Stimulated activated CD4-positive, alpha-beta T cell treated with anti-CD3 and anti-CD28 coated beads, TNF-alpha, amount 100 ng/mL, for 1 hour (primary cell): ENCODE measurements at places on chromosomes 12 and 14.
A peak's percentile ranks its signal among the peaks of the same experiment; 100 is the strongest.

DNA sequence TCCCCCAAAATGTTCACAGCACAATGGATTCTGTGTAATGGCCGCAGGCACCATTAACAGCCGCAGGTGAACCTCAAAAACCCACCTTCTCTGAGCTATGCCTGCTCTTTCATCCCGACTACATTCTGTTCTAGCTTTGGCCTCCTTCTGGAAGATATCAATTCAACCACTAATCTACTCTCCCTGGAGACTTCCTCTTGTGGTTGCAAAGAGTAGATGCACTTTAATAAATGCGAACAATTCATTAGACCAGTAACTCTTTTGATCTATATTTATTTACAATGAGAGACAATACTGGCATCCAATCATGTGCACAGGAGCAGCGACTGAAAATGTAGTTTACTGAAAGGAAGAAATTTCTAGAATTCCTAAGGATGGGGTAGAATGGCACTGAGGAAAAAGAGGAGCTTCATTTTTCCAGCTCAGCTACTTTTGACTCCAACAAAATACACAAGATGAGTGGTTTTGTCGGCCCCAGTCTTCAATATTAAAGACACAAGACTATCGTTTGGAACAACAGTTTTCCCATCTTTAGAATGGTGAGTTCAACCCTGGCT lies 5.3 kb downstream of the GRIN2B start:
- no peak for DNase-seq

GRCh38 chr14:100747736-100748135 lies 21.0 kb downstream of the DLK1 start:
- DNase-seq, result no peak

GRCh38 chr12:65892841-65893251 lies 68.6 kb downstream of the HMGA2 start:
- DNase-seq, result no peak

- DNase-seq, result no peak
These were observed 80.5 kb downstream of the MED13L start for GRCh38 chr12:116196752-116197718.

DNA sequence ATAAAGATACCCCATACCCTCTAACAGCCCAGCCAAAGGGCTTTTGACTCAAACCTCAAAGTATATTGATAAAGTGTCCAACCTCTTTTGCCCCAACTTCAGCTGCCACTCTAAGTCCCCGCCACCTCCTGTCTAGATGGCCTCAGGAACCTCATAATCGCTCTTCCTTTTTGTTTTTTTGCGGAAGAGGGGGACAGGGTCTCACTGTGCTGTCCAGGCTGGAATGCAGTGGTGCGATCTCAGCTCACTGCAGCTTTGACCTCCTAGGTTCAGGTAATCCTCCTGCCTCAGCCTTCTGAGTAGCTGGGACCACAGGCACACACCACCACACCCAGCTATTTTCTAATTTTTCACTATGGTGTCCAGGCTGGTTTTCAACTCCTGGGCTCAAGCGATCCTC lies 60.3 kb downstream of the STX2 start:
- no peak for DNase-seq

DNA sequence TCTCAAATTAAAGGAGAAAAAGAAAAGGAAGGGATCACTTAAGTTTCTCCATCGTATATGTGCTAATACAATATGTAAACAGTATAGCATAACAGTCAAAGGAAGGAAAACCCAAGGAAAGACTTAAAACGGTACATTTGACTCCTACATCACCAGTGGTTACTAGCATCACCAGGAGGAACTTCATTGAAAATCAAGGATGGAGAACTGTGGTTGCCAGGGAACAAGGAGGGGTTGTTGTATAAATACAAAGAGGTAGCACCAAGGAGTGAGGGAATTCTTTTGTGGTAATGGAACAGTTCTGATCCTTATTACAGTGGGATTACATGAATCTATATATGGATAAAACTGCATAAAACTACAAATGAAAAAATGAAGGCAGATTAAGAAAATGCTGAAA lies 1.6 kb downstream of the ZFYVE26 start:
- no peak for DNase-seq

GRCh38 chr12:50282721-50283228 lies 545 bp downstream of the LIMA1 start:
- no peak for DNase-seq

GRCh38 chr12:96889273-96889933 lies 17.7 kb upstream of the NEDD1 start:
- DNase-seq, result no peak

GRCh38 chr12:27696864-27697564 lies 767 bp downstream of the REP15 start:
- DNase-seq, result no peak

- DNase-seq, result no peak
These were observed 18.6 kb downstream of the JDP2 start for GRCh38 chr14:75446447-75446846.

GRCh38 chr14:55605793-55606192 lies 25.8 kb downstream of the KTN1 start:
- no peak for DNase-seq

DNA sequence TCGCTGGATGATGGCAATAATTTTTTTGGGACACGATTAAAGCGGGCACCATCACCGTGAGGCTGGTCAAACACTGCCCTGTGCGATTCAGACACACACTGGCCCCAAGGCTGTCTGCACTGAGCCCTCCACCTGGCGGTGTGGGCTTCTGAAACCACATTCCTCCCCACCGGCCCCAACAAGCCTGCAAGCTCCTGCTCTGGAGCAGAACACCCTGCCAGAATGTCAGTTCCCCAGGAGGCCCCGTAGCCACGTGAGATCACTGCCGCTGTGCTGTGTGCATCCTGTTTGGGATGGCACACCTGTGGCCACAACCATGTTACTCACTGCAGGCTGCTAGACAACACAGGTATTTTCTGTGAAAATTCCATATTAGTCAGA lies 7.9 kb downstream of the GSC start:
- no peak for DNase-seq

DNA sequence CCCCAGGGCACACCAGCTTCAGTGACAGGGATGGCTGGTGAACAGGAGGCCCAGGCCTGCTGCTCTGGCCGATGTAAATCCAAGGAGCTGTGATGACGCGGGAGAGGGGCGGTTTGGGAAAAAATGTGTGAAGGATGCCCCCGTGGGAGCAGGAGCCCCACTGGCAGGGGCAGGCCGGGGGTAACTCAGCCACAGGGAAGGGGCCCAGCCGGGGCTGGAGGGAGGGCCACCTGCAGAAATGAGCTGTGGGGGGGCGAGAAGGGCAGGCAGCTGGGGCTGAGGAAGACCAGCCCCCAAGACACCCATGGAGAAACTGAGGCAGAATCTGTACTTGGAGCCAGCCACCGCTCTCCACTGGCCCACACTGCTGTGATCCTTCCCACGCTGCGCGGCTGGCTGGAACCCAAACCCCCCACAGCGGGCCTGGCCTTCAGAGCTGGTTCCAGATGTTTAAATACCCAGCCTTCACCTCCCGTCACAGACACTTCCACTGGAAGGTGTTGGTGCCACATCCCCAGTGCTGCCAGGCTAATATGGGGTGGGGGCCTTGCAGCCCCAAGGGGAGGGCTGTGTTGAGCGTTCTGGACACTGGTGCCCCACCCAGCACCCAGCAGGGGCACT lies 28.5 kb upstream of the ANKRD9 start:
- DNase-seq, result no peak

- DNase-seq, result peak; percentile 45
These were observed 37.8 kb upstream of the DDHD1 start for GRCh38 chr14:53190938-53191337.

DNA sequence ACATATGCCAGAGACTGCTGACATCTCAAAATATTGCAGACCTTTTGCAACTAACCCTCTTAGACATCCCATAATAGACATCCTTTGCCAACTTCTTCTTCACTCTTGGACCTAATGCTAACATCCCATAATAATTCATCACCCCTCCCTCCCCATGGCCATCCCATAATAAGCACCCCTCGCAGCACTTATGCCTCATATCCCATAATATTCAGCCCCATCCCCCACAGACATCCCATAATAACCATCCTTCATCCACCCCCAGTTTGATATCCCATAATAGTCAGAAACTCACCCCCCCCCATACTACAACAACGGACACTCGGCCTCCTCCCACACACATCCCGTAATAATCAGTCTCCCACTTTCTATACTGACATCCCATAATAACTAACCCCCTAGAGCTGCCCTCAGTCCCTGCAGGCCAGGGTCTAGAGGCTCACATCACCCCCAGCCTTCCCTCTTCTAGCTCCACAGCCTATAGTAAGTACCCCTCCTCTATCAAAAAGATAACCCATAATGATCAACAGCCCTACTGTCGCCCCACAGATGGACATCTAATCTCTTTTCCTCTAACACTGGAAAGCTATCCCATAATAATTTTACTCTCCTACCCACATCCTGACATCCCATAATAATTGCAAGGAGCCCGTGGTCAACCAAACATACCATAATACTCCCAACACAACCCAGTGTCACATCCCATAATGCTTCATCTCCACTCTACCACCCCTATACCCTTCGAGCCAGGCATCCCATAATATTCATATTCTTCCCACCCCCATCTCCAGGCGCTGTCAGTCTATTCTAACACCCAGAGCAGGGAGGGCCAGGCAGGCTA lies 792 bp upstream of the CHD4 start:
- no peak for DNase-seq

DNA sequence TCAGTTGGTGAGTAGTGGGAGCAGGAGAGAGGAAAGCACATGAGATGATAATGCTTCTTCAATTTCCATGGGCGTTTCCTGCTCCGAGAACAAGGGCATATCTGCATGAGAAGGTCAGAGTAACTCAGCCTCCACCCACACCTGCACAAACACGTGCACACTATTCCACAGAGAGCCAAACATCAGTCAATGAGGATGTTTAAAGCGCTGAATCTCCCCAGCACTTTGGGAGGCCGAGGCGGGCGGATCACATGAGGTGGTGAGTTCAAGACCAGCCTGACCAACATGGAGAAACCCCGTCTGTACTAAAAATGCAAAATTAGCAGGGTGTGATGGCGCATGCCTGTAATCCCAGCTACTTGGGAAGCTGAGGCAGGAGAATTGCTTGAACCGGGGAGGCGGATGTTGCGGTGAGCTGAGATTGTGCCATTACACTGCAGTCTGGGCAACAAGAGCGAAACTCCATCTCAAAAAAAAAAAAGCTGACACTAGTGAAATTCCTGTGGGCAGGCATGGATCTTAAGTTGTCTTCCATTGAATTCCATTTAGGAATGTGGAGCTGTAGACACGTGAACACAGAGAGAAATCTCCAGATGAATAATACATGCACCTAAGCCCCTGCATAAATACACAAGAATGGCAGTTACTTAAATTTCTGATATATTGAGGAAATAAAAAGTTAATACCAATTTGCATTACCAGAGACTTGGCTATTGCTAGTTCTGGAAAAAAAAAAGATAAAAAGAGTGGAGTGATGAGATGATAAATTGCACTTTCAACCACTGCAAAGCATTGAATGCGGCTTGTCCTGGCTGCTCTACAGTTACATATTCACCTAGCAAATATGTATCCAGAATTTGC lies 1097.4 kb upstream of the TMEM132C start:
- no peak for DNase-seq

DNA sequence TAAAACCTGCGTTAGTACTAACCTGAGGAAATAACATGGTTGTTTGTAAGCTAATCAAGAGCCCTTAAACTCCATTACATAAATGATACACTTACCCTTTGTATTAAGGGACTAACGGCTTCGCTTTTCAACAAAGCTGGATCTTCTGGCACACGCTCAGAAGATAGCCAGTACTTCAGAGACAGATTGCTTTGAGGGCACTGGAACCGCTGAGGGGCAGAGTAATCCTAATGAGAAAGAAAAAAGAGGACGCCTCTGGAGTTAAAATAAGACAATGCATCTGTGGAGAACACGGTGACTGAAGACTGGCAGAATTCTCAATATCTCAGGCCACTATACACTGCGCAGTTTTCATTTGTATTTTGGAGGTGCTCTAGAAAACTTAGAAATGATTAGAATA lies 1.5 kb upstream of the KTN1 start:
- no peak for DNase-seq

DNA sequence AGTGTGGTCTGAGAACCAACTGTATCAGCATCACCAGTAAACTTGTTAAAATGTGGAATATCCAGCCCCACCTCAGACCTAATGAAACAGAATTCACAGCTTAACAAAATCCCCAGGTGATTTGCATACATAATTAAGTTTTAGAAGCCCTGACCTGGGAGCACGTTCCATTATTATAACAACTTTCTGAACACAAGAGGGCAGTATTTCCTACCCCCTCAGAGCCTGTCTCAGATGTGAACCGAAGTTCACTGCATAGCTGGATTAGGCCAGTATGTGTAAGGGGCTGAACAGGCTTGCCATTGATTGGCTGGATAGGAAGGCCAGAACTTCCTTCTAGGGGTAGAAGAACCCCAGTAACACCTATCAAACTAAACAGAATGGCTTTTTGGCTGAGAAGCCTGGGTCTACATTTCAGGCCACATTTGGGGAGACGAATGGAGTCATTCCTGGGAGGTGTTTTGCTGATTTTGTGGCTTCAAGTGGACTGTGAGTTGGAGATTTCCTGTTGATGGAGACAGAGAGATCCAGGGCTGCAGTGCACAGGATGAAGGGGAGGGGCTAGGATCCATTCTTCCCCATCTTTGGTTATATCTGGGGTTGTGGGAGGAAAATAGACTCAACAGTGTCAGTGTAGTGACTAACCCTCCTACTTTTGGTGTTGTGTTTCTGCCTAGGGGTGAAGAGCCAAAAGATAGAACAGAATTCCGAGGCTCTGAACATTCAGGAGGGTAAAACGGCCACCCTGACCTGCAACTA lies 94.7 kb upstream of the OR4E1 start:
- DNase-seq, result no peak

DNA sequence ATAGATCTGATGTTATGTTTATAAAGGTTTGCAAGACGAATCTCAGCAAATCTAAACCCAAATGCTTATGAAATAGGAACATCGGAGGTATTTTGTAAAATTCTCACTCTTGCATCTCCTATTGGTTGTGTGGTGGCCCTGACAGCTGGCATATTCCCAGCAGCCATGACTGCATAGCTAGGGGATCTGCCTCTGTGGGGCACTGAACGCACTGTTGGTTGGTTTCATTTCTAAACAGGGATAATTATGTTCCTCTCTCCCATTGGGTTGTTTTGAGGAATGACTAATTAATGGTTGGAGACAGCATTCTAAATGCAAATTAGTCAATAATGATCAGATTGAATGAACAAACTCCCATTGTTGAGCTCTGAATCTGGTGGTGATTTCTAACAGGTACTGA lies 2.7 kb upstream of the BEST3 start:
- no peak for DNase-seq

- no peak for DNase-seq
These were observed 8.2 kb upstream of the PPP2R5E start for GRCh38 chr14:63551332-63551731.

DNA sequence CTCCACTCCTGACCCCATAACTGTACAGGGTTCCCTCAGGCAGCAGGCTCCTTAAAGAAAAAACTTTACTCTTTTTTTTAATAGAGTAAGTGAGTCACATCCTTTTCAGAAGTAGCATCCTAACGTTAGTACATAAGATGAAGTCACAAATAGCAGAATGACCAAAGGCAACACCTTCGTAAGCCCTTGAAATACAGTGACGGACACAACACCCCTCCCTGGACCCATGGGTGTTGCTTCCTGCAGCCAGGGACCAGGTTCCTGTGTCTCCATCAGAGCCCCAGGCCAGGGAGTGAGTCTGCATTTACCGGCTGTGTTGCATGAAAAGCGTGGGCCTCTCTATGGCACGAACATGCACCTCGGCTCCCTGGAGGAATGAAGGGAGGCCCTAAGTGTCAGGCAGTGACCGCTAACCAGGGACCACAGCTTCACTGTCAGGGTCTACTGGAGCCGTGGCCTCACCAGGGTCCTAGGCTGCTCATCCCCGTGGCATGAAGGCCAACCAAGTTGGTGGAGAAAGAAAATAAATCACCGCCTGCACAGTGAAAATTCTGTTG lies 340.0 kb upstream of the SFSWAP start:
- DNase-seq, result no peak
